ENCODE measurements at places on chromosomes 5 and 9. TPM values are rescaled to one million over a fixed set of nuclear protein-coding genes. Genes with fewer than 3 reads are reported as not detected.

The OCLN gene
- 0.53 TPM for total RNA-seq

The PHYHD1 gene
- 0.15 TPM for total RNA-seq

The SLC4A9 gene
- total RNA-seq: not detected

The MUSK gene
- not detected for total RNA-seq

The FAM151B gene
- 3.5 TPM for total RNA-seq

The UBE2D2 gene
- 101 TPM for total RNA-seq

The IFNB1 gene
- 0.13 TPM for total RNA-seq

The GABBR2 gene
- 2.3 TPM for total RNA-seq

The CATSPER3 gene
- not detected for total RNA-seq

The IFNE gene
- not detected for total RNA-seq

The ROPN1L gene
- 2.5 TPM for total RNA-seq

The ARHGEF28 gene
- total RNA-seq: 43.8 TPM

The CDX1 gene
- total RNA-seq: not detected

The SEMA5A gene
- 0.13 TPM for total RNA-seq

The POU5F2 gene
- total RNA-seq: 0.15 TPM

The RGS7BP gene
- total RNA-seq: 0.20 TPM

The EHMT1 gene
- total RNA-seq: 53.9 TPM

The SLC34A3 gene
- total RNA-seq: not detected

The TLR4 gene
- total RNA-seq: 147 TPM

The TOR2A gene
- 19.6 TPM for total RNA-seq

The WDR38 gene
- not detected for total RNA-seq

The DENND1A gene
- 19.3 TPM for total RNA-seq

The UBE2B gene
- 37.2 TPM for total RNA-seq

The SLC46A2 gene
- not detected for total RNA-seq

The ZNF462 gene
- 4.6 TPM for total RNA-seq

The CTSV gene
- 1.3 TPM for total RNA-seq

The PFN3 gene
- not detected for total RNA-seq

The CRAT gene
- 37.0 TPM for total RNA-seq

The ZDHHC11B gene
- not detected for total RNA-seq

All from mammary microvascular endothelial cell (primary cell).